ENCODE measurements at places on chromosomes 4 and X.

DNA sequence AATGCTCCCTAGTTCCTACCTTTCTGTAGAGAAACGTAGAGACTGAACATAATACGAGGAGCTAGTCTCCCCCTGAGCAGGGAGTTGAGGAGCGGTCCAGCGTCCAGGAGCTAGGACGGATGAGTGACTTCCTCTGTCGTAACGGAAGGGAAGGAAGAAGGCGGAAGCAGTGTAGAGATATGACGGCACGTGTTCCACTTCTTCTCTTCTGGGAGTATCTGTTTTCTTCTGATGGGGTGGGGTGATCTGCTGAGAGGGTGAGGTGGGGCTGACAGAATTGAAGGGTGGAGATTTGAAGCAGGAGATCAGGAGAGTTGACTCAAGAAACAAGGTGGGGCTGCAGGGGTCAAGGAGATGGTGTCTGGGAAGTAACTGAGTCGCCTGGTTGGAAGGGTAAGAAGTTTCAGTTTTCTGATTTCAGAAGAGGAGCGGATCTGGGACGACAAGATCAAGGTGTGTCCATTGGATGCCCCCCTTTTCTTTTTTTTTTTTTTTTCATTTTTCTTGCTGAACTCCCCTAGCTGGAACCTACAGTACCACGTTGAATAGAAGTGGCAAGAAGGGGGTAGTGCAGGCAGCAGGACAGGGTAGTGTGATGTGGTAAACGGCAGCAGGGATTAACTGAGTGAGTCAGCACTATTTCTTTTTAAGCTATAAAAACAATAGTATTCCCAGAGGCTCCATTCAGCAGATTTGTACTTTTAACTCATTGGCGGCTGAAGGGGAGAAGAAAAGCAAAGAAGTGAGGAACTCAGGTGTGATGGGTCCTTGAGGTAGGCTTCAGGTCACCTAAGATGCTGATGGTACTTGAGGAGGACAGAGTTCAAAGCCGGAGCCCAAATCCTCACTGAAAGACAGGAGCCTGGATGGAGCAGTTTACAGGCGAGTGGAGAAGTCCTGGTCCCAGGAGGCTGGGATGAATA, 50.8 kb upstream of the SETD7 start:
- DNase-seq: no peak

GRCh38 chr4:141871086-141871770, 234.8 kb downstream of the IL15 start:
- DNase-seq: no peak

DNA sequence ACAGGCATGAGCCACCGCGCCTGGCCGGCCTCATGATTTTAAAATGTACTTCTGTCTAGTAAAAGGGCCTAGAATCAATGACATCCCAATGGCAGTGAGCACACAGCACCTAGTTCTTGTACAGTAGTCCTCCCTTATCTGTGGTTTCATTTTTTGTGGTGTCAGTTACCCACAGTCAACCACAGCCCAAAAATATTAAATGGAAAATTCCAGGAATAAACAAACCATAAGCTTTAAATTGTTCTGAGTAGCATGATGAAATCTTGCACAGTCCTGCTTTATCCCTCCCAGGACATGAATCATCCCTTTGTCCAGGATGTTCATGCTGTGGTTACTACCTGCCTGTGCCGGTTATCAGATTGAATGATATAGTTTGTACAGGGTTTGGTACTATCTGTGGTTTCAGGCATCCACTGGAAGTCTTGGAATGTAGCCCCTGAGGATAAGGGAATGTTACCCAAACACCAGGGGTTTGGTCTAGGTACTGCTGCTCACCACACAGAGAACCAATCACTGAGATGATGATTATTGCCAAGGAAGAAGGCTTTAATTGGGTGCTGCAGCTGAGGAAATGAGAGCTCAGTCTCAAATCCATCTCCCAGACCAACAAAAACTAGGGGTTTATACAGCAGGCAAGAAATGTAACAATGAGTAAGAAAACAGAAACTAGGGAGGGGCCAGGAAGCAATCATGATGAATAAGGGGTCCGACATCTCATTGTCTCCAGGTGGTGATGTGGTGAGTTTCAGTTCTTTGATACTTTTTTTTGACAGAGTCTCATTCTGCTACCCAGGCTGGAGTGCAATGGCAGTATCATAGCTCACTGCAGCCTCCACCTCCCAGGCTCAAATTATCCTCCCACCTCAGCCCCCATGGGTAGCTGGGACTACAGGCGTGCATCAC, 16.2 kb upstream of the FHL1 start:
- no peak for DNase-seq

DNA sequence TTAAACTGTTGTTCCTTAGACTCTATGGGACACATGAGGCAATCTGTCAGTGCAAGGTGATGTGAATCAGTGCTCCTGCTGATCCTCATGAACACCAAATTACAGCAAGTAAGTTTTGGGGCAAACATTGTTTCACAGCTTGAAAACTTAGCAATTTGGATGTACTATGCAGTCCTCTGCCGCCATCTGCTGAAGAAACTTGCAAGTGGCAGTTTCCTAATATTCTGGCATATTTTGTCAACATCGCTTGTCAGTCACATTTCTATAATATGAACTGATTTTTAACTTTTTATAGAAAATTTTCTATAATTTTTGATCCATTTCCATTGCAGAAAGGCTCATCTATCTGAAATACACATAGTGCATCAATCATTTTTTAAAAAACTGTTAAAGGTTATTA, 56.3 kb downstream of the ZAR1 start:
- no peak for DNase-seq

DNA sequence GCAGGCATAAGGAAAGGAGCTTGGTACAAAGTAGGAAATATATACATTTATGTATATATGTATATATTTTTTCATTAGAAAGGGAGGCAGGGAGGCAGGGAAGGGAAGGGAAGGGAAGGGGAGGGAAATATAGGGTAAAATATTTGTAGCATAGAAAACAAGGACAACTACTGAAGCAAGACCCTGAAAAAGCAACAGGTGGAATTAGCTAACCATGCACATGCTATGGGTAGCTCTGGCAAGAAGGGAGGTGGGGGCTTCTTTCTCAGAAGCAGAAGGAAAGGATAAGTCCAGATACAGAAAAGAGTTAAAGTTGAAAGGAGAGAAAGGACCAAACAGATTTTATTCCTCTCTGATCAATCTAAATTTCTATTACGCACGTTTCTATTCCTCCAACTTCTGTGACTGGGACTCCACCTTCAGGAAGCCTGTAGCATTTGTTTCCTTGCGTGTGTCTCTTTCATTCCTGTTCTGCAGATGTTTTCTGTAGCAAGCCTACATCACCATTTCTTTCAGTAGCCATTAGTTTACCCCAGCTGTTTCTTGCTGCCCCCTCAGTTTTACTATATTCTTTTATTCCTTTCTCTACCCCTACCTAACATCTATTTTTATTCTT, 82.9 kb downstream of the OR13H1 start:
- no peak for DNase-seq

DNA sequence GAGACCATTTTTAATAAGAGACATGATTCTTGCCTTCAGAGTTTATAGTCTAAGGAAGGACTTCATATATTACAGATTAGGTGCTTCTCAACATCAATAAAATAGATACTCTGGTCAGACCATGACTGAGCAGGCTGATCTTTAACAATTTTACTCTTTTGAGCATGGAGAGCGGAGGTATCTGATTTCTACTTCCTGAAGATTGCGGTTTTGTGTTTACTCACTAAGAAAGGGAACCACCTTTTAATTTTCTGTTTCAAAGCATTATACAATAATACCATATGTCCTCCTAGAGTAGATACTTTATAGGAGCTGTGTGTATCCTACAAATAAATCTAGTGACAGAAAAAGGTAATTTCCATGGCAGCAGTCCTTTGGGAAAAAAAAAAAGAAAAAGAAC, 12.5 kb downstream of the MORC4 start:
- DNase-seq: no peak

DNA sequence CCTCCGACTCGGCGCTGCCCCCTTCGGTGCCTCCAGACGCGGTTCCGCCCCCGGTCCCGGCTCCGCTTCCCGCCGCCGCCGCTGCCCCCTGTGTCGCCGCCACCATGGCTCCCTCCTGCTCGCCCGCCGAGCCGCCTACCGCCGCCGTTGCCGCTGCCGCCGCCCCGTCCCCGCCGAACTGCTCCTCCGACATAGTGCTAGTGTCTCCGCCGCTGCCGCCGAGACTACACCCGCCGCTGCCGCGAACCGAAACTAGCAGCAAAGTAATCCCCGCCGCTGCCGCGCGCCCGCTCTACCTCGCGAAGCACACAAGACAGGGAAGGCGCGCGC, 340 bp downstream of the HNRNPD start:
- DNase-seq: no peak

DNA sequence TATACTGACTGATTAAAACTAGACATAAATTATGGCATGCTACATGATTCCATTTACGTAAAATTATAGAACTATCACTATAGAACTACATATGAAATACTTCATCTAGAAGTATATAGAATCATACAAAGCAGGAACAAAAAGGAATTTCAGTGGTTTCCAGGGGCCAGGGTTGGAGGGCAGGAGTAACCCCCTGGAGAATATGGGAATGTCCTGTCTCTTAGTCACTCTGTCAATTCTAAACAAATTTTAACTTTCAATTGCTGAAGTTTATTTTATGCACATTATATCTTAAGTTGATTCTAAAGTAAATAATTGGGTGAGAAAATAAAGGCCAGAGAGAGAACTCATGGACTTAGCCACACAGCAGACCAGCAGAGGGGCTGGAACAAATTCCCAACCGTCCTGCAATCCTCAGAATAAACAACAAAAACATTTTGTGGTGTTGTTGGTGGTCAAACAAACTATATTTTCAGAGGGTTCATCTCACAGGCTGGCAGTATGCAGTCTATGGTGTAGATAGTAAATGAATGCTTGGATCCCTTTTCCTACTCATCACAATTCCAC, 476.9 kb upstream of the SLIT2 start:
- DNase-seq: no peak

GRCh38 chrX:110051559-110051958, 48.6 kb downstream of the TMEM164 start:
- DNase-seq: no peak

Data from activated CD8-positive, alpha-beta memory T cell treated with anti-CD3 and anti-CD28 coated beads for 1 hour (primary cell).